CMK (cell line): ENCODE measurements at places on chromosomes 3 and 15.

- no peak for DNase-seq
Observed at GRCh38 chr3:4336850-4337546, 33.8 kb downstream of the SETMAR start.

DNA sequence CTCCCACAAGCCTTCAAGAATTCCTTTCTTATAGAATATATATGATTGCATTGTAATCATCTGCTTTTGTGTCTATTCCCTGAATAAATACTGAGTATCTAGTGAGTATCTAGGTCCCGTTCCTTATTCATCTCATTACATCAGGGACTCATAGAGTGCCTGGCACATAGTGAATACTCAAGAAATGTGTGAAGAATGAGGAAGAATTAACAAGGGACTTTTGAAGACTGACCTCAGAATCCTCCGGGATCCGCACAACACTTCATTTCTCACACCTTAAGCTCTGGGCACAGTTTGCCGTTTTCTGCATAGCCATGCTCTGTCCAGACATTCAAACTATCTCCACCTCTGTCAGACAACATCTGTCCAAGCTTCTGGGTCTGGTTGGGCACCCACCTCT, 108.8 kb downstream of the STAC start:
- DNase-seq, result no peak

GRCh38 chr3:45178183-45179023, 32.2 kb upstream of the CDCP1 start:
- no peak for DNase-seq

DNA sequence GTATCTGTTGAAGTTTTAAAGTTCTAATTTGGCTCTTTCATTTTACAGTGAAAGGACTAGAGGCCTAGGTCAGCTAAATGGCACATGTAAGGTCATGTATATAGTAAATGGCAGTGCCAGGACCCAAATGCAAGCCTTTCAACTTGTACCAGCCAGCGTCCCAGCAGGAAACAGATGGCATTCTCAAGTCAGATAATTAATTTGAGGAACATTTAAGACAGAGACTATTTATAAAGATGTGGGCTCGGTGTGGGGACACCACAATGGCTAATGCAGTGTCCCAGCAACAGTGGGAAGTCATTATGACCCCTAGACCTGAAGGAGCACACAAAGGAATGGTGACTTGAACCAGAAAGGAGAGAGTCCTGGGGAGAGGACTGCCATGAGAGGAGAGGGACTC, 6.1 kb downstream of the MINDY4B start:
- no peak for DNase-seq

GRCh38 chr3:36596419-36596818, 167.9 kb downstream of the DCLK3 start:
- no peak for DNase-seq

GRCh38 chr3:29887451-29887850, 606.6 kb downstream of the RBMS3 start:
- DNase-seq, result no peak

DNA sequence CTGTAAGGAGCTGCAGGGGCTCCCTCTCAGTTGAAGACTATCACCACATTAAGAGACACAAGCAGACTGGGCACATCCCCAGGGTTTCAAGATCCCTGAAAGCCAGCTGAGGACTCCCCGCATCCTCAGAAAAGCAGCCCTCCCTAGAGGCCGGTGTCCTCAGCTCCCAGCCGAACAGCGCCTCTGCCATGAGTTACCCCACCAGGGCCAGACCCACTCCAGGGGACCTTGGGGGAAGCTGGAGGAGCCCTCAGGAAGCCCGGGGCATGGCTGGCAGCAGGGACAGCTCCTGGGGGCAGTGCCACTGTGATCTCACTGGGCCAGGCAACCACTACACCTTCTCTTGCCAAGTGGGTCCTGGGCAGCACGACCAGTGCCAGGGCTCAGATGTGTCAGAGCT, 8.1 kb downstream of the KLF15 start:
- no peak for DNase-seq

- DNase-seq, result no peak
Observed at GRCh38 chr3:57758686-57759085, 2.6 kb downstream of the SLMAP start.

- peak; percentile 59 for DNase-seq
Observed at GRCh38 chr3:196159952-196160804, 51.0 kb downstream of the ZDHHC19 start.

- DNase-seq, result no peak
Observed at GRCh38 chr3:12395349-12396012, 88.8 kb upstream of the TSEN2 start.

- DNase-seq, result no peak
Observed at GRCh38 chr3:7568526-7569184, 707.7 kb downstream of the GRM7 start.

- DNase-seq, result no peak
Observed at GRCh38 chr3:98151241-98151640, 4.0 kb downstream of the OR5H14 start.

DNA sequence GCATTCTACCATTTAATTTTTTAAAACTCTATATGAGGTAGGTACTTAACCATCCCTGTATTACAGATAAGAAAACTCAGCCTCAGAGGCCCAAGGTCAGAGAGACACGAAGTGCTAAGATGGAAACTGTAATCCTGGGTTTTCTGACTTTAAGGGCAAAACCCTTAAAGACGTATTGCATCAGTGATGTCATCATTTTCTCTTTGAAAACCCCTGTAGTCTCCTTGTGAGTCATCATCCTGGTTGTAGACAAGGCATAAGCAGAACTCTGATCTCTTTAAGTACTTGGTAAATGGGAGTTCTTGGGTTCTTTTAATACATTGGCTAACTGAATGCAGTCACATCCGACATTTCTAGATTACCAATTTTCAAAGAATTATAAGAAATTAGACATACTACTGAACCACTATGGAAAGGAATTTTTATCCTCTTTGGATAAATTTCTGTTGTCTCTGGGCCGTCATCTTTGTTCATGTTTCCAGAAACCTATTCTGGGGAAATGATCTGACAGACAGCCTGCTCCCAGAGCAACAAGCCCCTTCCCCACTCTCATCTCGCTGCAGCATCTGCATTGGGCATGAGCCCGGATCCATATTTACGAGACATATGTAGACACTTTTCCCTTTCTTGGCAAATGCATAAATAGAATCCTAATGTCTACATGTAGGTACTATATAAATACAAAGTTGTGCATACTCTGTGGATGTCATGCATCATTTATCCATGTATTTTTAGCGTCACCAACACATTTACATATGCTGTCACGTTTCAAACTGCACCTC, 48.7 kb upstream of the MDFIC2 start:
- no peak for DNase-seq

- DNase-seq, result no peak
Observed at GRCh38 chr3:192685801-192686200, 41.5 kb downstream of the FGF12 start.

GRCh38 chr15:93820566-93820965, 410.8 kb upstream of the MCTP2 start:
- no peak for DNase-seq

DNA sequence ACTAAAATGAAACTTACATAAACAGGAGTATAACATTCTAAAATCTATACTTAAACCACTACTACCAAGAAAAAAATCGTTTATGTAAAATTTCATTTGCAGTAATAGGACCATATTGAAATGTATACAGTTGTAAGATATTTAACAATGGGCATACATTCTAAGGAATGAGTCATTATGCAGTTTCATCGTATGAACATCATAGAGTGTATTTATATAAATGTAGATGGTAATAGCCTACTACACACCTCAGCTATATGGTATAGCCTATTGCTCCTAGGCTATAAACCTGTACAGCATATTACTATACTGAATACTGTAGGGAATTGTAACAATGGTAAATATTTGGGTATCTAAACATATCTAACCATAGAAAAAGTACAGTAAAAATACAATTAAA, 79.5 kb downstream of the DPH6 start:
- DNase-seq, result no peak

DNA sequence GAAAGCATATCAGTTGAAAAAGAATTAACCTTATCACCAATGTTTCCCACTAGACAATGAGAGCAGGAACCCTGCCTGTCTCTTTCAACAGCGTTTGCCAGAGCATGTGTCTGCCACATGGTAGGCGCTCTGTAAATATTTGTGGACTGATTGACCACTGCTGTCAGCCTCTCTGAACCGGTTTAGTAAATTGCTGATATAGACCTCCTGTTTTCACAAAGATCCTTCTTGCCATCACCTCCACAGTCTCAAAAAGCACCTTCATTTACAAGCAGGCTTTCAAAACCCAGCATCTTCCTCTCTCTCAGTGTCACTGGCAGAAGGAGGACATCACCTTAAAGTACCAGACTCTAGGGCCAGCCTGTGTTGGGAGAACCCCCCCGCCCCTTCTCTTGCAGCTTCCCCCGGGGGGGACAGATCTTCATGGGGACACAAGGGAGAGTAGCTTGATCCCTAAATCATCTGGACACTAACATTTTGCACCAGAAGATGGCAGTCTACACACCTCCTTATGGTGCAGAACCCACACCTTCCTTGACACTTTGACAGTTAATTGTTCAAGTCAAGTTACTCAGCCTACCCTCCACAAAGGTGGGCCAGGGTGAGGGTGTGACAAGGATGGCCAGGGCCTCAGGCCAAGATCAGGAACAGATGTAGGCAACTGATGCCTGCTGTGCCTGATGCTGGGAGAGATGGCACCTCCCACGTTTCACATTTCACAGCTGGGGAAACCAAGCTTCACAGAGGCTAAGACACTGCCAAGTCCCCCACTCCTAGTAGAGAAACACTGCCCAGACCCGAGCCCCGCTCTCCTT, 37.8 kb upstream of the USP3 start:
- DNase-seq, result peak; percentile 46

DNA sequence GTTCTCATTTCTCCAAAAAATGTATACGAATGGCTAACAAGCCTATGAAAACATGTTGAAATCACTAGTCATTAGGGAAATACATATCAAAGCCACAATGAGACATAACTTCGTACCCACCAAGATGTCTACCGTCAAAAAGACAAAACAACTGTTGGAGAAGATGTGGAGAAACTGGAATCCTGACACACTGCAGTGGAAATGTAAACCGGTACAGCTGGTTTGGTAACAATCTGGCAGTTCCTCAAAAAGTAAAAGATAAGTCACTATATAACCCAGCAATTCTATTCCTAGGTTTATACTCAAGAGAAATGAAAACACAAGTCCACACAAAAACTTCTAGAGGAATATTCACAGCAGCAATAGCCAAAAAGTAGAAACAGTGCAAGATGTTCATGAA, 7.0 kb downstream of the SCAPER start:
- DNase-seq, result no peak

- no peak for DNase-seq
Observed at GRCh38 chr3:13676356-13677017, 127.6 kb downstream of the FBLN2 start.

DNA sequence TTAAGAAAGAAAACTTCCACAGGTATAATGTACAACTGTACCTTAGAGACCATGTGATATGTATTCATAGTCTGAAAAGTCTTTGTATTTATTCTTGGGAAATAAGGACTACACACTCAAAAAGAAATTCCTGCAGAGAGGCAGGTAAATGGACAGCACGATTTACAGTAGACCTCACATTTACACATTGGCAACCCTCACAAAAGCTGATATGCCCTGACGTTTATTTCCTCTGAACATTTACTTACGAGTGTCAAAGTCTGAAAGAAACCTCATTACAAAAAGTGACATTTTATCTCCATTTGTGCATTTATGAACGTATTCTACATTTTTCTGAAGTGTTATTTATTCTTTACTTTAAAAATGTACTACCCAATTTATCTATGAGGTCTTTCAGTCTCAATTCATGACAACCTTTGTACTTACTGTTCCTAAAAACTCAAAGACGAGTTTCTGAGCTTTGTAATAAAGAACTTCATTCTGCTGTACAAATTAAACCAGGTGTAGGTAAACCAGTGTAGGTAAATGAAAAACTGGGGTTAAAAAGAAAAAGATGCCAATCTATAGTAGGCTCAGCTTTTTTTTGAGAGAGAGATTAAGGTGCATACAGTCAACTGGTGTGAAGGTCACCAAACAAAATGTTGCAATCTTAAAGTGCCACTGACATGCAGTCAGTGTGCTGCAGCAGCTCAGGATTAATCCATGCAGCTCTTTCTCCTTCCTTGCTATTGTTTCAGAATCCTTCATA, 44.3 kb downstream of the THRB start:
- no peak for DNase-seq

DNA sequence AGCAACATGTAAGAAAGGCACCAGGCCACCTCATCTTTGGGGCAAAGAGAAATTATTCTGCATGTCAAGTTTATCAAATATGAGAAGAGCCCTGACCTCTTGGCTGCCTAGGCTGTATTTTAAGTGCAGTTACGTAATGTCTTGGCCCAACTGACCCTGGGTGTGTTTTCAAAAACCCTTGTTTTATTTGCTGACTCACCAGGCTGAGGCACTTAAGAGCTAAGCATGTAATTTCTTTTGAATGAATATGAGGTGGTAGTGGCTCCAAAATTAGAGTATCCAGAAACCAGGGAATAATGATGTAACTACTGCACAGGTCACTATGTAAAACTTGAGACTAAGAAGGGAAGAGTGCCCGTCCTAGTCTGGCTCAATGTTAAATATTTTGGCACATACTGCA, 24.3 kb downstream of the PGPEP1L start:
- no peak for DNase-seq

GRCh38 chr3:196992461-196993065, 23.9 kb upstream of the PIGZ start:
- no peak for DNase-seq

GRCh38 chr15:65286069-65286703, 497 bp downstream of the PARP16 start:
- DNase-seq, result no peak

DNA sequence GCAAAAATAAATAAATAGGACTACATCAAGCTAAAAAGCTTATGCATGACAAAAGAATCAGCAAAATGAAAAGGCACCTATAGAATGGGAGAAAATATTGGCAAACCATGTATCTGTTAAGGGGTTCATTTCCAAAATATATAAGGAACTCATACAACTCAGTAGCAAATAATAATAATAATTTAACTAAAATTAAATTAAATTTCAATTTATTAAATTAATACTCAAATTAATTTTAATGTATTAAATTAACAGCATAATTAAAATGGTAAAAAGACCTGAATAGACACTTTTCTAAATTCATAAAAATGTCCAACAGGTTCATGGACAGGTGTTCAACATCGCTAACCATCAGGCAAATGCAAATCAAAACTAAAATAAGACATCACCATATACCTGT, 34.0 kb upstream of the THBS1 start:
- DNase-seq, result no peak

DNA sequence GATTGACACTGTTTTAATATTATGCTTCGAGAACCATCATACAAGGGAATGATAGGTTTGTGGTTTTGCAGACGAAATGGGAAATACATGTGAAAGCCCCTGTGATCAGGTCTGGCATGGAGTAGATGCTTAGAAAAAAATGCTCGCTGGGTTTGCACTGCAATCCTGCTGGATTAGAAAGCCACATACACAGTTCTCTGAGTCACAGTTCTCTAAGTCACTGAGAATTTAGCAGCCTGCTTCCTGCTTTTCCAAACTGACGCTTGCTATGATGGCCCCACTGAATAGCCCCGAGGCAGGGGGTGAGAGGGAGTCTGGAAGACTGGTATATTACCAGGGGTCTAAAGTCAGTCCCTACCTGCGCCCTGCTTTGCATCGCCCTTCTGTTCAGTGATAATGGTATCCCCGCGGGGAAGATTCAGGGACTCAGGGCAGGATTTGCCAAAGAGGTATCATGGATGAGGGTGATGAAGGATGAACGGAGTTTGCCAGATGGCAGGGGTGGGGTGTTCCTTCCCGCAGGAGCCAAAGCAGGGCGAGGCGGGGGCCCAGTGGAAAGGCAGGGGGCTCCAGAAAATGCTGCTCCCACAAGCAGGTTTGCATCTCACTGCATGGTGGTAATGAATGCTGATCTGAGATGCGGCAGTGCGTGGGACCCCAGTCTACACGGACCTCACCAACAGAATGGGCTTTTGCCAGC, 82.3 kb downstream of the IQSEC1 start:
- no peak for DNase-seq
